Mucosa of gallbladder (tissue), 1 donor: ENCODE measurements at places on chromosomes 4 and X. TPM values are rescaled to one million over a fixed set of nuclear protein-coding genes. Genes with fewer than 3 reads are reported as not detected.

OTUD6A gene
- not detected for total RNA-seq

CT45A10 gene
- total RNA-seq: not detected

TEC gene
- 3.8 TPM for total RNA-seq

TAF1 gene
- 44.2 TPM for total RNA-seq

KIT gene
- total RNA-seq: 24.4 TPM

CLIC2 gene
- total RNA-seq: 8.2 TPM

FHDC1 gene
- total RNA-seq: 23.6 TPM

GABRG1 gene
- total RNA-seq: 0.06 TPM

PPBP gene
- total RNA-seq: 0.60 TPM

TMPRSS11E gene
- not detected for total RNA-seq

RAPGEF2 gene
- 41.6 TPM for total RNA-seq

HSFX1 gene
- total RNA-seq: 0.98 TPM

JADE3 gene
- total RNA-seq: 8.4 TPM

PNMA6F gene
- total RNA-seq: not detected

PCSK1N gene
- 21.3 TPM for total RNA-seq

RBM46 gene
- 1.3 TPM for total RNA-seq

BGN gene
- 204 TPM for total RNA-seq

PTCHD1 gene
- 1.6 TPM for total RNA-seq

BST1 gene
- 12.7 TPM for total RNA-seq

TMEM184C gene
- 45.5 TPM for total RNA-seq

SPOCK3 gene
- 2.3 TPM for total RNA-seq

SPATA4 gene
- total RNA-seq: 0.29 TPM

SHROOM4 gene
- 5.3 TPM for total RNA-seq

EFHC2 gene
- 3.7 TPM for total RNA-seq

FGF13 gene
- 9.4 TPM for total RNA-seq

IBSP gene
- total RNA-seq: 2.1 TPM

HEPH gene
- 50.8 TPM for total RNA-seq

TLL1 gene
- 1.2 TPM for total RNA-seq

TMEM255A gene
- total RNA-seq: 0.98 TPM

KIAA0232 gene
- 35.0 TPM for total RNA-seq

BMPR1B gene
- 9.7 TPM for total RNA-seq

ADH1B gene
- total RNA-seq: 144 TPM

FDCSP gene
- total RNA-seq: not detected
